ENCODE measurements at places on chromosomes 2 and 18.

- DNase-seq, result no peak
These were observed 104.5 kb upstream of the ALKAL2 start for GRCh38 chr2:392181-392925.

DNA sequence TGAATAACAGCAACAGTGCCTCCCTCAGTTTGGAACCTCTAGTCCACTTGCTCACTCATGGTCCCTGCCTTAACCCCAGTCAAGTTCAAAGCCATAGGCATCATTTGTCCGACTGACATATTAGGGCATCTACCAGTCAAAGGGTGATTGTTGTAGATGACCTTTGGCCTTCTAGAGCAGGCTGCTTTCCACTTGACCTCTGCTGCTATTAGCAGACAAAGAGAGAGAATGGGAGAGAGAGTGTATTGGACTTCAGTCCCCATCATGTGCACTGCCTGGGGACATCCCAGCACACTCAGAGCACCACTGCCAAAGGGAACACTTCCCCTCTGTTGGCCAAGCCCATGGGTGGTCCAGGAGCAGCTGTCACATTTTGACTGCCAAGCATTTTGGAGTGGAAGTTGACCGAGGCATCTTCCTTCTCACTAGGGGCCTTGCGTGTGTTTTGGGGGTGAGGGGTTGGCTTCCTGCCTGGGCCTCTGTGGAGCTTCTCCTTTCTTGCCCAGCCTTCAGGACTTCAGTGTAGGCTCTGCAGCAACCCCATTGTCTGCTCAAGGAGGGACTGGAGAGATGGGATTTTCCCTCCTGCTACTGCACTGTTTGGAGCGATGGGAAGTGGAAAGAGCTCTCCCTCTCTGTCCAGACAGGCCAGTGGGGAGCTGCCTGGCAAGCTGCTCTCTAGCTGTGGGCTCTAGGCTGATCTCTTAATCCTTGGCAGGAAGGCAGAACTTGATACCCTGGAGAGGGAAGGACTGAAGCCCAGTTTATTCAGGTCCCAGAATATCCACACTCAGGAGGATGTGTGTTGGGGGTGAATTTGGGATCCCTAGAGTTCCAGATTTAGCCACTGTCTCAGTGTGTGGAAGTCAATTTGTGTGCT, 68.1 kb downstream of the TMEM247 start:
- DNase-seq, result peak; percentile 54

- DNase-seq, result no peak
These were observed 77.6 kb downstream of the CCDC148 start for GRCh38 chr2:158378926-158379325.

GRCh38 chr2:11446733-11447248, 19.2 kb downstream of the E2F6 start:
- peak; percentile 30 for DNase-seq

GRCh38 chr2:239736358-239737143, 288.6 kb downstream of the NDUFA10 start:
- no peak for DNase-seq

DNA sequence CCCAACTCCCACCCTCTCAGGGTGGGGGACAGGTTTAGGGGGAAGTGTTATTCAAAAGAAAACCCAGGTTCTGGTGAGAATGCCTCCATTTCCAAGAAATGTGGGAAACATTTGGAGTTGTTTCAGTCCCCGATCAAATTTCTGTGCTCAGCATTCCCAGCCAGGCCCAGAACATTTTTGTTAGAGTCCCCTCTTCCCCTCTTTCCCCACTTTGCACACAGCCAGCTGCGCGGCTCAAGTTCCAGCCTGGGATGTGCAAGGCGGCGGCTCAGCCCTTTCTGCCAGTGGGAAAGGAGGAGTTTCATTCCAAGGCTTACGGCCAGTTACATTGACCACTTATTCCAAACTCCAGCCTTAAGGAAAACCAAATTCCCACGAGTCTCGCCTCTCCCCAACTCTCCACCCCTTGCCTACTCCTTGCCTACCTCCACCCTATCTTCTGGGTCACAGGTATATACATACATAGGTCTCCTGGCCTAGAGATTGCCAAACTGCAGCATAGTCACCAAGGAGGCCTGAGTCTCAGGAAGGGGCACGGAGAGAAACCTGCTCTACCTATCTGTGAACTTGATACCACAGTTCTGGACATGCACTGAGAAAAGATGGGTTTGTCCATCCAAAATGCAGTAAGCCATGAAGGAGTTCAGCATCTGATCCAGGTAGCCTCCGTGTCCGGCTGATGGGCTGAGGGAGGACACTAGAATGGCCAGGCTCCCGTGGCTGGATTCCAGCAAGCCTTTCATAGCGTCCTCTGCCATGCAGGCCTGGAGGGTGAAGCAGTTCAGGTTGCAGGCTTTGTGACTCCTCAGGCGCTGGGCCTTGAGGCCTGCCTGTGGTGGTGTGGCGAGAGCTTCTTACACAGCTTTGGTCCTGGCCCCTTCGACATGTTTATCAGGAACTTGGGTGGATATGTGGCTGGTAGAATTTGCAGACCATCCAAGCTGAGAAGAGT, 154.5 kb downstream of the ZFP36L2 start:
- DNase-seq, result no peak

DNA sequence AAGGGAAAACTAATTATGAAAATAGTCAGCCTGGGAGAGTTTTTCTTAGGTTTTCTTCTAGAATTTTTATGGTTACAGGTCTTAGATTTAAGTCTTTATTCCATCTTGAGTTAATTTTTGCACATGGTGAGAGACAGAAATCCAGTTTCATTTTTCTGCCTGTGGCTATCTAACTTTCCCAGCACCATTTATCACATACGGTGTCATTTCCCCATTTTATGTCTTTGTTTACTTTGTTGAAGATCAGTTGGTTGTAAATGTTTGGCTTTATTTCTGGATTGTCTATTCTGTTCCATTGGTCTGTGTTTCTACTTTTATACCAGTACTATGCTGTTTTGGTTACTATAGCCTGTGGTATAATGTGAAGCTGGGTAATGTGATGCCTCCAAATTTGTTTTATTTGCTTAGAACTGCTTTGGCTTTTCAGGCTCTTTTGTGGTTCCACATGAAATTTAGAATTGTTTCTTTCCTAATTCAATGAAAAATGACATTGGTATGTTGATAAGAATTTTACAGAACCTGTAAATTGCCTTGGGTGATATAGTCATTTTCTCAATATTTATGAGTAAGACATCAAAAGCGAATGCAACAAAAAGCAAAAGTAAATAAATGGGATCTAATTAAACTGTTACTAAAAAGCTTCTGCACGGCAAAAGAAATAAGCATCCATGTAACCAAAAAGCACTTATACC, 146.1 kb upstream of the NOL4 start:
- no peak for DNase-seq

DNA sequence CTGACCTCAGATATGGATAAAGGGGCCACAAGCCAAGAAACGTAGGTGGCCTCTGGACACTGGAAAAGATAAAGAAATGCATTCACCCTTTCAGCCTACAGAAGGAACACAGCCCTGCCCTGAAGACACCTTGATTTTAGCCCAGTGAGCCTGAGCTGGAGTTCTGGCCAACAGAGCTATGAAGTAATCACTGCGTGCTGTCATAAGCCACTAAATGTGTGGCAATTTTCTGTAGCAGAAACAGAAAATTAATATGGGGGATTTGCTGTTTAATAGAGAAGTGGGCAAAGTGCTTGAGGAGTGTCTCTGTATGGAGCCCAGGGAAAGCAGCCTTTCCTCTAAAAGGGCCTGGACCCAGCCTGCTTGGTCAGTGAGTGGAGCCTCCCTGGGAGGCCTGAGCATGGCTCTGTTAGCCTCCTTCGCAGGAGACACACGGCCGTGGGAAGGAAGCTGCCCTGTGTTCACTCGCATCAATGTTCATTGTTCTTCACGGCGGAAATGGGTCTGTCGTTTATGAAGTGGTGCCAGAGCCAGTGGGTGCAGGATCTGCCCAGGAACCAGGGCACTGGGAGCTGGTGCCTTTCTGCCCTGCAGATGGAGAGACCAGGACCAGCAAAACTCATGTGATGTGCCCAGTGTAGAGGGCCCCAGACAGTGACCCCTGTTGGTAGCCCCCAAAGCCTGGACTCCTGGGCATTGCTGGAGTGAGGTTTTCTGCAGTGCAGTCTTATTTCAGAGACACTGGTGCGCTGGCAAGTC, 268.9 kb downstream of the NDUFA10 start:
- DNase-seq, result no peak

DNA sequence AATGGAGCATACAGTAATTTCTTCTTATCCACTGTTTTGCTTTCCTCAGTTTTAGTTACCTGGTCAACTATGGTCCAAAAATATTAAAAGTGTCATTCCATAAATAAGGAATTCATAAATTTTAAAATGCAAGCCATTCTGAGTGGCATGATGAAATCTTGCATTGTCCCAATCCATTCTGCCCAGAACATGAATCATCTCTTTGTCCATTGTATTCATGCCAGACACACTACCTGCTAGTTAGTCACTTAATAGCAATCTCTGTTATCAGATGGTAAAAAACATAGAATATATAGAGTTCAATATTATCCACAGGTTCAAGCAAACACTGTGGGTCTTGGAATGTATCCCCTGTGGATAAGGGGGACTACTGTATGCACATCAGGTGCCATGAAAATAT, 872.2 kb upstream of the NXPH2 start:
- DNase-seq, result no peak

DNA sequence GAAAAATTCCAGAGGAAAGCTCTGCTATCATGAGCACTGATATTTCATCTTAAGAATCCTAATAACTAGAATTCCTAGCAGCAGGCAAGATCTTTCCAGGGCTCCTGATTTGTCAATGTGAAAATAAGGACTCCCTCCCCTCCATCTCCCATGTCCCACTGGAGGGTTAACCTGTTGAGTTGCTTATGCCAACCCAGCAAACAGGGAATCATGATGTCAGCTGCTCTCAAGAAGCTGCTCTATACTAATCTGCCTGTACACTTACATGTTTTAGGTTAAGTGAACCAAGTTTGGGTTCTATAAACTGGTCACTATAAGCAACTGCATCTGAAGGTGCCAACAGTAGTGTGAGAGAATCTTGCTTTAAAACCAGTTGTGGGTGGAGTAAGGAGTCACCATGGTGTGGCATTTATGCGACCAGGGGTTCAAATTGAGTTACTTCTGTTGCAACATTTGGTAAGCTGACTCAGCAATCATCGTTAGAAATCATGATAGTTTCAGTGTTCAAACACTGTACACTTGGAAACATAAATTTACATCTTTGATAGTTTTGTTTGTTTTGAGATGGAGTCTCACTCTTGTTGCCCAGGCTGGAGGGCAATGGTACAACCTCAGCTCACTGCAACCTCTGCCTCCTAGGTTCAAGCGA, 53.4 kb downstream of the STK25 start:
- DNase-seq, result no peak

All from CD4-positive, alpha-beta T cell treated with Interferon gamma for 1 hour (primary cell).